ENCODE measurements at places on chromosomes 7 and 10.

DNA sequence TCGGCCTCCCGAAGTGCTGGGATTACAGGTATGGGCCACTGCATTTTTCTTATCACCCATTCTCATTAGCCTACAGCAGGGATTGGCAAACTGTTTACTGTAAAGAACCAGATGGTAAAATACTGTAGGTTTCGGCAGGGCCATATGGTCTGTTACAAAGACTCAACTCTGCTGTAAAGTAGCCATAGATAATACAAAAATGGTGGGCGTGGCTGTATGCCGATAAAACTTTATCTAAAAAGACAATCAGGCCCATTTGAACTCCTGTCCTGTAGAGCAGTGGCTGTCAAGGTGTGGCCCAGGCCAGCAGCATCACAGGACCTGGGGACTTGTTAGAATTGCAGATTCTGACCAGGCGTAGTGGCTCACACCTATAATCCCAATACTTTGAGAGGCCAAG, 134.3 kb downstream of the CUX1 start:
- DNase-seq, result no peak

- peak; percentile 57 for DNase-seq
These were observed 1.1 kb downstream of the WASL start for GRCh38 chr7:123747620-123748141.

DNA sequence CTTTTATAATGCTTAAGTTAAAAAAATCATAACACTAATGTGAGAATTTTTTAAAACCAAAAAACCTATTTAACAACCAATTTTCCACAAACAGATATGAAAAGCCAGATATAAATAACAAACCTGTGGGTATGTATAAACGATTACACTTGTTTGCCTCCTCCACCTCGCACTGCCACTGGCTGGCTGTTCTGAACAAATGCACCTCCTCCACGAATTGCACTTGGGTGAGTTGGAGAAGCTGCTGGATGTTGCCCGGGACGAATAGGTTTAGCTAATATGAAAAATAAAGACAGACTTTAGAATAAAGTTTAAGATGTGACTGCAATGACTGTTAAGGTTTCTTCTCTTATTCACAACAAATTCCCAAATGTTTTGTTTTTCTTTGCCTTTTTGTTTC, 40.8 kb downstream of the KIF5B start:
- no peak for DNase-seq

DNA sequence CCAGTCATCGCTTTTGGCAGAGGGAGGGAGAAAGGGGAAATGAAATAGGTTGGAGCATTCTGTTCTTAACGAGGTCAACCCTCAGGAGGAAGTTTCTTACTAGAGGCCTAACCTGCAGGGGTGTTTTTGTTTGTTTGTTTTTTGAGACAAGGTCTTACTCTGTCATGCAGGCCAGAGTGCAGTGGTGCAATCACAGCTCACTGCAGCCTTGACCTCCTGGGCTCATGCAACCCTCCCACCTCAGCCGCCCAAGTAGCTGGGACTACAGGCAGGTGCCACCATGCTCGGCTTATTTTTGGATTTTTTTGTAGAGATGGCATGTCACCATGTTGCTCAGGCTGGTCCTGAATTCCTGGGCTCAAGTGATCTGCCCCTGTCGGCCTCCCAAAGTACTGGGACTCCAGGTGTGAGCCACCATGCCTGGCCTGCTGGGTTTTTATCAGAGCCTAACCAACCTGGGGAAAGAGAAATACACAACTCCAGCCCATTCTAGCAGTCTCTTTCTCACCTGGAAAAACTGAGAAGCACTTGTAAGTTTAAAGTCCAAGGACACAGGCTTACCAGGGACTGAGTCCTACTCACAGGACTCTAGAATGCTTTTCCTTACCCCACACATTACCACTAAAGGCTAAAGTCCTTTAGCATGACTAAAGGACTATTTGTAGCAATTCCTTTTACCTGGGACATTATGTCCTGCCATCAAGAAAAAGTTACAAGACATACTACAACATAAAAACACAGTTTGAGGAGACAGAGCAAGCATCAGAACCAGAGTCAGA, 101.0 kb upstream of the EGFR start:
- DNase-seq, result peak; percentile 57

DNA sequence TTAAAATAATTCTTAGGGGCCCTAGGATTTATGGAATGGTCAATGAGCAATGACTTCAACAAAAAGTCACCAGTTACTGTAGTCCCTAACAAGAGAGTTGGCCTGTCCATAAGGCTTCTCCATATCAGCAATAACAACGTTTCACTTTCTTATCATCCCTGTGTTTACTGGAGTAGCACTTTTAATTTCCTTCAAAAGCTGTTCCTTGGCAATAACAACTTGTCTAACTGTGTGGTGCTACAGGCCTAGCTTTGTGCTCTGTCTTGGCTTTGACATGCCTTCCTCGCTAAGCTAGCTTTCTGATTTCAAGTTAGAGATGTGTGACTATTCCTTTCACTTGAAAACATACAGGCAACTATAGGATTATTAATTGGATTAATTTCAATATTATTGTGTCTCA, 81.1 kb downstream of the JMJD1C start:
- no peak for DNase-seq

- no peak for DNase-seq
These were observed 82.0 kb downstream of the PLPP4 start for GRCh38 chr10:120539076-120539475.

GRCh38 chr7:16062269-16062668, 359.1 kb downstream of the CRPPA start:
- no peak for DNase-seq

- DNase-seq, result no peak
These were observed 21.2 kb upstream of the ZMIZ1 start for GRCh38 chr10:79047584-79047874.

GRCh38 chr7:99465421-99465768, 572 bp downstream of the ATP5MF start:
- DNase-seq, result peak; percentile 53

All from large intestine (tissue), 12 donors.